Daoy (cell line): ENCODE measurements at places on chromosomes 1 and 21.

- DNase-seq = no peak
These were observed 12.4 kb upstream of the ETV3 start for GRCh38 chr1:157150631-157151030.

GRCh38 chr1:24362396-24362795, 43.2 kb downstream of the GRHL3 start:
- DNase-seq = no peak

- no peak for DNase-seq
These were observed 267.9 kb downstream of the HHAT start for GRCh38 chr1:210596641-210597040.

DNA sequence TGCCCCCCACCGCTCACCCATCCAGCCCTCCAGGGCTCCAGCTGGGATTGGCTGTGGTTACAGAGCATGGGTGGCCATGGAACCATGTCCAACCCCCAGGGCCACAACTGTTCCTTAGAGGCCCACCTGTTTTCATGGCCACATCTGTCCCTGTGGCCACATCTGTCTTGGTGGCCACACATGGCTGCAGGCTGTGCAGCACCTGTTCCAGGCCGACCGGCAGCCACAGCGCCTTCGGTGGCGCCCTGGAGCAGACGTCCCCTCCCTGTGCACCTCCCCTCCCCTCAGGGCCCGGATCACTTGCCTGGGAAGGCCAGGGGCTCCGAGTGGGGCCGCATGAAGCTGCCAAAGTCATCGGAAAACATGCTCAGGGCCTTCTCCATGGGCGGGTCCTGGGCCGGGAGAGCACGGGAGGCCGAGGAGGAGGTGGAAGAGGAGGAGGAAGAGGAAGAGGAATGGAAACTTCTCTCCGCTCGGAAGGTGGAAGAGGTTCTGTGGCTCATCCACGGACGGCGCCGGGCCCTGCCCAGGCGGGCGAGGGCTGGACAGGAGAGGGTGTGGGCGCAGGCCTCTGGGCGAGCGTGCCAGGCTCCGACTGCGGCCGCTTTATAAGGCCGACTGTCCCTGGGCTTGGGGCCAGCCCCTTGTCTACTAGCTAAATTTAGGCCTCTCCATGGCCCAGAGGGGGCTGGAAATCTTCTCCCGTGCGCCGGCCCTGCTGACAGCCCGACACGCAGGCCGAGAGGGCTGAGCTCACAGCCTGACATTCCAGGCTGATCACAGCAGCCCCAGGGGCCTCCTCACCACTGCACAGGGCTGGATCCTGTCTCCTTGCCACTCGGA, at the start of gene HSPB7:
TSS of gene HSPB7 (minus strand) at position 583 of the 843 bp plus-strand sequence. CDS start at position 503, 80 bp downstream.
- DNase-seq = no peak

- no peak for DNase-seq
These were observed 12.4 kb upstream of the LRRN2 start for GRCh38 chr1:204697893-204698292.

DNA sequence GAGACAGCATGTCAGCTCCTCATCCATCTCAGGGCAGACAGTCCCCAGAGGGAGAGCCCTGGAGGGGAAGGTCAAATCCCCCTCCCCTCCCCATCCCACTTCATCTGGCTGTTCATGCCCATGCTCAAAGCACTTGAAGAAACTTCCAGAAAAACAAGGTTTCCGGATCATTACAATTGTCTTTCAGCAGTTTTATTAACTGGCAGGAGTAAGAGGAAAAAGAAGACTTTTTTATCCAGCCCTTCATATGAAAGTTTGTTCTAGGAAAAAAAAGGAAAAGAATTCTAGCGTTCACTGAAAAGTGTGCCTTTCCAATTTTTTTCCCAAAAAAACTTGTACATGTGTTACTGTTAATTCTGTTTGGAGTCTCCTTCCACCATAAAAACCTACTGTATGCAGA, 145.7 kb upstream of the TIAM1 start:
- DNase-seq = no peak
